Transverse colon (tissue), 4 donors: ENCODE measurements at places on chromosomes 7 and 10.
A peak's percentile ranks its signal among the peaks of the same experiment; 100 is the strongest.

DNA sequence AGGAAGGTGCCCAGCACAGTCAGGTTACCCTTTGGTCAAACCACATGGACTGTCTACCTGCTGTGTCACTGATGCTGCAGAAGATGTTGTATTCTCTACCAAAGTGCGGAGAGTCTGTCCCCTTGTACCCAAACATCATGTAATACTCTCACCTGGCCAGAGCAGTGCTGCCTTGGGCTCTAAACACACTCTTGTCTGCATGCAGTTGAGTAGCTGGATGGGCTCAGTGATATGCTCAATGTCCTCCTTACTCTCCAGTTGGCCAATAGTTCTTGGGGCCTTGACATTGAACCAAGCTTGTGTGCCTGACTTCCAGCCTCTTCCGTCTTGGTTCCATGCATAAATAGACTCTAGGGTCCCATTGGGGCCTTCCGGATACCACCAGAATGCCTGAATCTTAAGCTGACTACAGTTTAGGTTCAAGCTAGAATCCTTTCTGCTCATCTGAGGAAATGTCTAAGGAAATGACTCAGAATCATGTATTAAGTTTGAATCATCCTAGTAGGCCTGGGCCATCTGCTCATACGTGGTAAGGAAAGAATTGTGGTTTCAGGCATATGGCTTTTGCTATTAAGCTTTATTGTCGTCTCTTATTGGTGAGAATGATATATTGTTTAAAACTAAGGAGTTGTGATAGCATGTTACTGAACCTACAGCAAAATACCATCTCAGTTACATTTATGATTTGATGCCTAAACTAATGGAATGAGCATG is 118.0 kb downstream of the OTUD1 start:
- no peak for DNase-seq

- no peak for DNase-seq
These were observed 24.1 kb upstream of the KCNMA1 start for GRCh38 chr10:77661674-77662073.

DNA sequence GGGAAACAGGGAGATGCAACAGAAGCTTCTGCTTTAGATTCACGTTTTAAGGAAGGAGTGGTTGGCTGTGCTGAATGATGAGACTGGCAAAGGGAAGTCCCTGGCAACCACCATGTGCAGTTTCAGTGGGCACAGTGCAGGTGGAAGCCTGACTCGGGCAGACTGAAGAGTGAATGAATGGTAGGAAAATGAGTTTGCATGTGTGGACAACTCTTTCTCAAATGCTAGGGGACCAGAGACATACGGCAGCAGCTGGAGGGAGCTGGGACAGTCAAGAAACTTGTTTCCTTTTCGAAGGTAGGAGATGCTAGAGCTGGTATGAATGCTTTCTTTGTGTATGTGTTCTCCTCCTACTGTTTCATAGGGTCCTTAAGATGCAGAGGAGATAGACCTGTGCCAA is 29.0 kb downstream of the PODXL start:
- DNase-seq, result no peak

DNA sequence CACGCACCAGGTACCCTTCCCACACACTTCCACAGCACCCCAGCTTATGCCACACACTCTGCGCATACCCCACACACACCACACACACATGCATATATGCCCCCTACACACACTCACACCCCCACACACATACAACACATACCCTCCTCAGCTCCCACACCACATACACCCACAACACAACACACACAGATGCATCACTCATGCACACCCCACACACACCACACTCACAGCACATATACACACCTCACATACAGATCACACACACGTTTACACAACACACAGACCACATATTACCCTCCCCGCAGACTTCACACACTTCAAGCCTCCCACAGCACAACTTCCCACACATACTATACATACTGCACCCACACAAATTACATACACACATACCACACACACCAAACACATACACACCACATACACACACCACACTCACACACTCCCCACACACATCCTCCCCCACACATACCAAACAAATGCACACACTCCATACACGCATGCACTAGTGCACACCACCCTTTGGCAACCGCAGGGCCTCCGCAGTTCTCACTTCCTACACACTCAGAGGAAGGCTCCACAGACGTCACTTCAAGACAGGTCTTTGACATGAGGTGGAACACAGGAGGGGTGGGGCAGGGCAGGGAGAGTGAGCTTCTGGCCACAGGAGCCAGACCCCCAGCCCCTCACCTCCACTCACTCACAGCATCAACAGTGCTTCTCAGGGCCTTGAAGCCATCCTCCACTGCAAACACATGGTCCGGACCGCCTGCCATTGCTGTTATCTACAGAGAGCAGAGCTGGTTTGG is 18.5 kb upstream of the ANTXRL start:
- DNase-seq, result peak; percentile 29

DNA sequence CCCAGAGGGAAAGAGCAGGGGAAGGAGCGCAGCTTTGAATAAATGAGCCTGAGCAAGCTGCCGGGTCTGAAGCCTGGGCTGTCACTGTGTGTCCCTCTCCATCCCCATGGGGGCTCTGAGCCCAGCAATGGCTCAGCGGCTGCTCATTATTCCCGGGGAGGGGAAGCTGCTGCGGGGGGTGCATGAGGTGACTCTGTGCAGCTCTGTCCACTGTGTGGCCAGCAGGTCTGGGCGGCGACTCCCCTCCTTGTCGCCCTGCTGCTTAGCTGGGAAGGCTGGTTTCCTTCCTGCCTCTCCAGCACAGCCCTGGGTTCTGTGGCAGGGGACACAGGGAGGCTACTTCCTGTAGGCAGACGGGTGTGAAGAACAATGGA is 234.2 kb downstream of the PRPF18 start:
- DNase-seq, result no peak

DNA sequence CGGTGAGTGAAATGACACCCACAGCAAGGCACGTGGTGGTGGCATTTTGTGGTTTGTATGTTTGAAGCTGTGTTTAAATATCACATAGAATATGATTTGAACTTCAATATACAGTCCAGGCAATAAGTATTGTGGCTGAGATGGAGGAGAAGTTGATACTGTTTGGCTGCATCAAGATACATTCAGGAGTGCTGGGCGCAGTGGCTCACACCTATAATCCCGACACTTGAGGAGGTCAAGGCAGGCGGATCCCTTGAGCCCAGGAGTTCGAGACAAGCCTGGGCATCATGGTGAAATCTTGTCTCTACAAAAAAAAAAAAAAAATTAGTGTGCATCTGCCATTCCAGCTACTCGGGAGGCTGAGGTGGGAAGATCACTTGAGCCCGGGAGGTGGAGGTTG is 35.2 kb upstream of the NUB1 start:
- no peak for DNase-seq

DNA sequence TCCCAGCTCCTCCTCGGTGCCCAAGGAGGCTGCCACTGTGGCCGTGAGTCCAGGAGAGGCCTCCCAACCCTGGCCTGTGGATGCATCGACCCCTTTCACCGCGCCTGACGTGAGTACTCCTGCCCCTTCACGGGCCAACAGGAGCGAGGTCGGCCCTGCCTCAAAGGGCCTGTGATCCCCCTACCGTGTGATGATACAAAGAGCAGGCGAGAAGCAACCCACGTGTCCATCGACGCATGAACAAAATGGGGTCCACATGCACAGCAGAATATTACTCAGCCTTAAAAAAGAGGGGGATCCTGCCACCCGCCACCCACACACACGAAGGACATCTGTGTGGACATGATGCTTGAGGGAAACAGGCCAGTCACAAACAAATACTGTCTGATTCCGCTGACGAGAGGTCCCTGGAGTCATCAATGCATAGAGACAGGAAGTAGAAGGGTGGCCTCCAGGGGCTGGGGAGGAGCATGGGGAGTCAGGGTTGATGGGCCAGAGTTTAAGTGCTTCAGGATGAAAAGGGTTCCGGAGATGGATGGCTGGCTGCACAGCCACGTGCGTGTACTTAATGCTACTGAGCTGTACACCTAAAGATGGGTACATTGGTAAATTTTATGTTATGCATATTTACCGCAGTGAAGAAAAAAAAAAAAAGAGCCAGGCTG is 151.9 kb downstream of the PRKAG2 start:
- DNase-seq, result no peak

DNA sequence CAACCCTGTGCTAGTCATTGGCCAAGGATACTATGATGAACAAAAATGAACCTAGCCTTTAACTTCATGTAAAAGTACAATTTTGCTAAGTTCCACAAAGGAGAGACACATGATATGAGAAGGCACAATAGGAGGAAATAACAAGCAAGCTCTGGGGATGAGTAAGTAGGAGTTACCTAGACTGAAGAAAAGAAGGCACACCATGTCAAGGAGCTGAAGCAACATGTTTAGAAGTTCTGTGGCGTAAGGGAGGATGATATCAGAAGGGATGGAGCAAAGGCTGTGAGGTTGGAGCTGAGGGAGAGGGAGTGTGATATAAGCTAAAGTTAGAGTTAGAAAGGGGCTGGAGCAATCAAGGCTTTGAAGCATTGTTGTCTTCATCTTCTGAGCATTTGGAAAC is 25.6 kb downstream of the KIFBP start:
- no peak for DNase-seq

GRCh38 chr10:81450651-81451050 is 424.3 kb upstream of the NRG3 start:
- no peak for DNase-seq

DNA sequence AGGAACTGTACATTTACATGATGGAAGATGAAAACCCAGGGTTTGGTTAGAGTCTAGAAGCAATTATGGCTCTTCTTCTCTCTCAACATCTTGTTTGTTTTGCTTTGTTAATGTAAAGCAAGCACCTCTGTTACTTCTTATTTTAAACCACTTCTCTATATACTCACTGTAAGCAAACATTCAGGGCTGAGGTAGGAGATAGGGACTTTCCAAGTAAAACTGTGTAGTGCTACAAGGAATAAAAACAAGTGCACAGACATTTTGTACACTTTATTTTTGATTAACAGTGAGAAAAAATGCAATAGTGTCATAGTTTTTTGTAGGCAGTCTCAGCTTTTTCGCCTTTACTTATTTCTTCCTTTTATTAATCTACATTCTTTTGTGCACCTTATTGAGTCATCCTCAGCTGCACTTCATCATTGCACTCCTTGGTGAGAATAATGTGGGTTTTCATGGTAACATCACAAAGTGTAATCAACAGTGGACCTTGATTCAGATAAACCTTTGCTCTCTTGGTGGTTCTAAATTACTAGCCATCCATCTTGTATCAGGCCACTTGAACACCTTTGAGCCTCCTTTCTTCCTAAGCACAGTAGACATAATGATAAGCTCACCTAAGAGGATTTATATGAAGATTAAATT is 52.9 kb downstream of the ELMO1 start:
- DNase-seq, result no peak

DNA sequence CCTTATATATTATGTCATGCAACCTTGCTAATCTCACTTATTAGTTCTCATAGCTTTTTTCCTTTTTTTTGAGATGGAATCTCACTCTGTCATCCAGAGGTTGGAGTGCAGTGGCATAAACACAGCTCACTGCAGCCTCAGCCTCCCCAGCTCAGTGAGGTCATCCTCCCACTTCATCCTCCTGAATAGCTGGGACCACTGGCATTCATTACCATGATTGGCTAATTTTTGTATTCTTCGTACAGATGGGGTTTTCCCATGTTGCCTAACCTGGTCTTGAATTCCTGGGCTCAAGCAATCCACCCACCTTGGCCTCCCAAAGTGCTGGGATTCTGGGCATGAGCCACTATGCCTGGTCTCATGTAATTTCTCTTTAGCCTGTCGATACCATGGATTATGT is 89.1 kb upstream of the TRIM24 start:
- DNase-seq, result no peak

- no peak for DNase-seq
These were observed 95.6 kb downstream of the KMT2C start for GRCh38 chr7:152340161-152340560.

DNA sequence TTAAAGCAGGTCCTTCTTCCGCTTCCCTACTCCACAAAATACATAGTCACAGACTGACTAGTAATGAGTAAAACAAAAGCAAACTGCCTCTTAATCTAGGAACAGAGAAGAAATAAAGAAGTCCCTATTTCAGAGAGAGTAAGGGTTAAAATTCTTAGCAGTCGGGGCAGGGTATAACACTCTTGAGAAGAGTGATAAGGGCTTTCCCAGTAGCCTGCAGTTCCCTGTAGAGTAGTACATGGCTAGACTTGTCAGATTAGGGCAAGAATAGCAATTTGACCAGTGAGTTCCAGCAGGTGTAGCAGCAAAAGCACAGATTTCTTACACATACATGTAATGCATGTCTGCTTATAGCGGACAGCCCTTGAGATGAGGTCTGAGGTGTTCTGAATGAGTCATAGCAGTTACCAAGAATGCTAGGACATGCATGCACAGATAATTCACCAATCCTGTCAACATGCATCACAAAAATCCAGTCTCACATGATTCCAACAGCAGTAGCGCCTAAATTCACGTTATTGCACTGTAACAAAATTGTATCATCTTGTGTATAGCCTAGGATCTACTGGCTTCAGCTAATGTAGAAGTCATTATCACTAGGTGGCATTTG is 40.7 kb downstream of the BTRC start:
- DNase-seq, result no peak

GRCh38 chr7:152341039-152341913 is 94.5 kb downstream of the KMT2C start:
- no peak for DNase-seq

GRCh38 chr10:91953600-91954160 is 30.1 kb downstream of the BTAF1 start:
- DNase-seq, result no peak

GRCh38 chr7:139112741-139113250 is 3.3 kb upstream of the ZC3HAV1 start:
- no peak for DNase-seq

DNA sequence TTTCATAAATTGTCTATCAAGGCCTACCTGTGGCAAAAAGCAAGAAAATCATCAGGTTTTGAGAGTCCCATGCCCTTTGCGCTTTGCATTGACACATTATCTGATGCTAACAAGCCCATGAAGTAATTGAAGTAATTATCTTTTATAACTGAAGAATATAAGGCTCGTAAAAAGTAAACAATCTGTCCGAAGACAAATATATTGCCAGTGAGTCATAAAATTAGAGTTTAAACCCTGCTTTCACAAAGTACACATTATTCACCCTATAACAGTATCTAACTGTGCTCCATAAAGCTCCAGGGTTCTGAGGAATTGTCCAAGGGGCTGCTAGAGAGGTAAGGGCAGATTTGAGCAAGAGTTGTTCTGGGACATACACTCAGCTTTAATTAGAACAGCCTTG is 102.3 kb upstream of the PPP1R3A start:
- DNase-seq, result no peak

- no peak for DNase-seq
These were observed 10.0 kb upstream of the SLIT1 start for GRCh38 chr10:97195706-97196222.

GRCh38 chr10:98340261-98340939 is 72.4 kb upstream of the LOXL4 start:
- DNase-seq, result no peak

- DNase-seq, result no peak
These were observed 12.4 kb upstream of the PRLHR start for GRCh38 chr10:118607768-118608354.
